Heart right ventricle (tissue), 16 donors: ENCODE measurements at places on chromosomes 5 and 9.

DNA sequence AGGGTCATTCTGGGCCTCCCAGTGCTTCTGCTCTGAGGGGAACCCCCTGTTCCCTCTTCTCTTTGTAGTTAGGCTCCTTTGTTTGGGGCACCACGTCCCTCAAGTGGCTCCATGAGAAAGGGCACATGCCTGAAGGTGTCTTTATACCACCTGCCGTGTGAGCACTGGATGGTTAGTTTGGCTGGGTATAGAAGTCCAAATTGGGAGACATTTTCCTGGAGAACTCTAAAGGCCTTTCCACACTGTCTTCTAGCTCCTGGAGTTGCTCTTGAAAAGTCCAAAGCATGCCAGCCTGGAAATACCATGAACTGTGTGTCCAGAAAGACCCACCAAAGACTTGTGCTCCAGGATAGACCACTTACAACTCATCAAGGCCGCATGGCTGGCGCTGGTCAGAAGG, 11.1 kb upstream of the CCDC187 start:
- DNase-seq = no peak

GRCh38 chr5:55816342-55816741, 34.8 kb upstream of the IL31RA start:
- no peak for DNase-seq

GRCh38 chr9:121360601-121361374, 9.3 kb downstream of the STOM start:
- no peak for DNase-seq

GRCh38 chr5:60229691-60230185, 336.2 kb upstream of the PDE4D start:
- no peak for DNase-seq

GRCh38 chr9:12185856-12186255, 507.3 kb upstream of the TYRP1 start:
- DNase-seq = no peak

GRCh38 chr9:97803167-97804058, 49.6 kb upstream of the FOXE1 start:
- DNase-seq = peak; percentile 12

DNA sequence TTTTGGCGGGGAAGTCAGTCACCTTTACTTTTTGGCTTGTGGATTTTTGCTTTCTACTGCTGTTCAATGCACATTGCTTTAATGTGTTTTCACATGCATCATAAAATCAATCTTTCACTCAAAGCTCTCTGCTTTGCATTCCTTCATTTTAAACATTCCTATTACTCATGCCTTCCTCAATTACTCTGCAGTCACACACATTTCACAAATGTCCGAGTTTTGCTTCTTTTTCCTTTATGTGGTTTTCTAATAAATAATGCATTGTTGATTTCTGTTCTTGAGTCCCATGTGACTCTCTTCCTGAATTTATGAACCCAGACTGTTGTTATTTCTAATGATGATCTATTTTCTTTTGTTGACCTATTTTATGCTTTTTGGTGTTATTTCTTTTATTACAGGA, 82.3 kb upstream of the EPB41L4B start:
- no peak for DNase-seq

GRCh38 chr5:147309621-147310020, 74.8 kb downstream of the STK32A start:
- DNase-seq = no peak

- no peak for DNase-seq
These were observed 46.0 kb downstream of the SLC44A1 start for GRCh38 chr9:105290418-105290817.

DNA sequence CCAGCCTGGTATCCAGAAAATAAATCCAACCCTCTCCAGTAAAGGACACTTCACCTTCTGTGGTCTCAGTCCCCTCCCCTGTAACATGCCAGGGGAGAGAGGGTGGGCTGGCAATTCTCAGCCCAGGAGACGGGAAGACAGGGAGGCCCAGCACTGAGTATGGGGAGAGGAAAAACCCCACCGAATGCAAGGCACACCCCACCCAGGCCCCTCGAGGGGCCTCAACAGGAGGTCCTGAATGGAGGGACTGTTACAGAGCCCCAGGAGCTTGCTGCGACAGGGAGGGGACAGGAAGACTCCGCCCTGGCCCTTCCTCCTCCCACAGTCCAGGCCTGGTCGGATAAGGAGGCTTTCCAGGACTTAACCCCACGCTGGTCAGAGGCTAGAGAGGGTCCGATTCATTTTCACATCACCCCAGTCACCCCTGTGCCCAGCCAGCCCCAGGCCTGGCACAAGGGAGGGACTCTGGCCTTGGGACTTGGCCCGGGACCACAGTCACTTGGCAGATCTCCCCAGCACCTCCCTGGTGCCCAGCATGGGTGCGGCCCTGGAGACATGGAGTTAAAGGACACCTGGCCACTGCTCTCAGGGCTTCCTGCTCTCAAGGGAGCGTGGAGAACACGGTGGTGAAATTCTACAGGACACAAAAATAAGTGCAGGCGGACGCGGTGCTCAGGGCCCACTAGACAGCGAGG, 44.9 kb upstream of the STXBP1 start:
- DNase-seq = peak; percentile 69

- DNase-seq = no peak
These were observed 52.9 kb upstream of the KIAA1958 start for GRCh38 chr9:112433499-112434392.

DNA sequence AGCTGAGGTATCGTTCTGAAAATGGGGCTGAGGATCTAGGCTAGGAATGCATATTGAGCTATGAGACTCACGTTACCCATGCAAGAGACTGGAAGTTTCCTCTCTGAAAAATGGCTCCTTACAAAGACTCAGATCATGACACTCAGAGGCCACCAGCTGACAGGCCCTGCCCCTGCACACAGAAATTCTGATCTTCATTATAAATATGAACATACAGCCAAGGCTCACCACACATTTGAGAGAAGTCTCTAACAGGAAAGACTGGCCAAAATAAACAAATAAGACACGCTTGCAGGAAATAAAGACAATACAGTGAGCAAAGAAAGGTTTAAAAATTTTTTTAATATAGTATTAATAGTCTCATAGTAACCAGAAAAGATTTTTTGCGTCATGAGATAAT, 365.9 kb downstream of the NFIB start:
- no peak for DNase-seq

DNA sequence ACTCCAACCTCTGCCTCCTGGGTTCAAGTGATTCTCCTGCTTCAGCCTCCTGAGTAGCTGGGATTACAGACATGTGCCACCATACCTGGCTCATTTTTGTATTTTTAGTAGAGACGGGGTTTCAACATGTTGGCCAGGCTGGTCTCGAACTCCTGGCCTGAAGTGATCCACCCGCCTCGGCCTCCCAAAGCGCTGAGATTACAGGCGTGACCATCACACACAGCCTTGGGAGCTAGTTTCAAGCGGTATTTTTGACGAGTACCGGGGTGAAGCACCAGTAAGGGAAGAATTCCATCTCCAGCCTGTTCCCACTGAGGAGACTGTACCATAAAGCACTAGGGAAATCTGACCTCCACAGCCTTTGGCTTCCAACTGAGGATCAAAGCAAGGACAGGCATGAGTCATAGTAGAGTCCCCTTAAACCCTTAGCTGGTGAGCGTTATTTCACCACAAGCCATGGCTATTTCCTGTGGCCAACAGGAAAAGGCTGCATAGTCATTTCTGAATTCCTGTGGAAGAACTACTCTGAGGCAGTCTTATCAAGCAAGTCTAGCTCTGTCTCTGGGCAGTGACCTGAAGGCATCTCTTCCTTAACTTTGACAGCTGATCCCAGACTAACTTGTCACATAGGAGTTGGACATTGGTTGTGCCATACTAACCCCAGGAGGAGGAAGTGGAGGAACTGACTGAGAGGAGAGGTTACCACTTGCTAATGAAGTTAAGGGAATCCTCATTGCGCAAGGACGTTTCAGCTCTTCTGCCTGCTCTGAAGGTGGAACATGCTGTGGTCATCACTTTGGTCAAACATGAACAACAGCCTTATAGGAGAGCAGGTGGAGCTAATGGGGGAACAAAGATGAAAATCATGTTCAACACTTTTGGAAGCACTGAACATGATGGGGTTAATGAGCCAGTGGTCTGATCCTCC, 85.8 kb upstream of the DMRT1 start:
- no peak for DNase-seq

GRCh38 chr9:89893886-89894285, 289.1 kb downstream of the GADD45G start:
- no peak for DNase-seq

- peak; percentile 81 for DNase-seq
These were observed 55.2 kb downstream of the NEURL1B start for GRCh38 chr5:172696171-172696849.

DNA sequence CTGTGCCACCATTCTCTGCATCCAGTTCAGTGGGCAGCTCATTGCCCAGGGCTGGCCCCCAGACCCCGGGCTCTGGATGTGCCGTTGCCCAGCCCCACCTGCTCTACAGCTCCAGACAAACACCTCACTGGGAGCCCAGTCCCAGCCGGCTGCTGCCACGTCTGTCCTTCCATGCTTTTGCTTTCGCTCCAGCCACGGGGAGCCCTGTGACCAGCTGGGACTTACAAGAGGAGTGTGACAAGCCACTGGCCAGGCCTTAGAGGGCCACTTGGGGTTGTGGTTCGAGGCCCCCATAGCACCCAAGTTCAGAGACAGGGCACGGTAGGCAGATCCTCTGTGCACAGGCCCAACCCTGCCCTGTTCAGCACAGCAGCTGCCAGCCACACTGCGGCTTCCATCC, 142.0 kb downstream of the ADAMTS2 start:
- DNase-seq = no peak

- no peak for DNase-seq
These were observed 531.1 kb downstream of the ANXA1 start for GRCh38 chr9:73682789-73683188.

- no peak for DNase-seq
These were observed 1.3 kb downstream of the RAI14 start for GRCh38 chr5:34657274-34657921.

DNA sequence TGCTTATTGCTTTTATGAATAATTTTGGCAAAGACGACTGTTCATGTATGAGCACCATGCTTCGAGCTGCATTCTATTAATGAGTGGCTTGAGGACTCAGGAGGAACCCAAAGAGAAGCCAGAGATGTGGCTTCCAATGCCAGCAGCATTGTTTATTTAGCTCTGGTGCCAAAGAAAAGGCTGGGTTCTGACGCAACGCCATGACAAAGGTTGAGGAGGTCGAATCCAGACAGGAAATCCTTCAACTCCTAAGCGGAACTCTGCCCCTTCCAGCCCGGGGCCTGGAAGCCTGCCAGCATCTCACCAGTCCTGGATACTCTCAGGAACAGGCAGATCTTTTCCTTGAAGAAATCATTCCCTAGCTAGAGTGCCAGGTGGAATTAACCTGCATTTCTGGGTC, 104.4 kb downstream of the ARHGAP26 start:
- DNase-seq = peak; percentile 85

DNA sequence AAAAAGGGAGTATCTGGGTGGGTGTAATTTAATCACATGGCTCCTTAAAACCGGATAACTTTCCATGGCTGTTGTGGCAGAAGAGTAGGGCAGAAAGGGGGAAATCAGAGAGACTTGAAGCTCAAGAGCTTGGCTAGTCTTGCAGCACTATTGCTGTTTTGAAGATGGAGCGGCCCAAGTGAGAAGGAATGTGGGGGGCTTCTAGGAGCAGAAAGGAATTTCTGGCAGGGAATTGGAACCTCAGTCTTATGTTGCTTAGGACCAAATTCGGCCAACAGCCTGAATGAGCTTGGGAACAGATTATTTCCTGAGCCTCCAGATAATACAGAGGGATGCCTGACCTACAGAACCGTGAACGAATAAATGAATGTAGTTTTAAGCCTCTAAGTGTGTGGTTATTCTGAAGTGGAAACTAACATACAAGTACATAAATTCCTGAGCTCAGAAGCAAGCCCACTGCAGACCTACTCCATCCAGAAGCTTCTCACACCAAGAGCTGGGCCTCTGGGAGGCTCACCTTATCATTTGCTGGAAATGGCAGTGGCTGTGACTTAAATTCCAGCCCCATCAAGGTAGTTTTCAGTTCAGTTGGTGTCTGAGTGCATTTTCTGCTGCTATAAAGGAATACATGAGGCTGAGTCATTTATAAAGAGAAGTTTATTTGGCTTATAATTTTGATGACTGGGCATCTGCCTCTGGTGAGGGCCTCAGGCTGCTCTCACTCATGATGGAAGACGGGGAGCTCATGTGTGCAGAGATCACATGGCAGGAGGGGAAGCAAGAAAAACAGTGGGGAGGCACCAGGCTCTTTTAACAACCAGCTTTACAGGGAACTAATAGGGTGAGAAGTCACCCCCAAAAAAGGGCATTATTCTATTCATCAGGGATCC, 15.3 kb upstream of the TMEM174 start:
- DNase-seq = no peak

DNA sequence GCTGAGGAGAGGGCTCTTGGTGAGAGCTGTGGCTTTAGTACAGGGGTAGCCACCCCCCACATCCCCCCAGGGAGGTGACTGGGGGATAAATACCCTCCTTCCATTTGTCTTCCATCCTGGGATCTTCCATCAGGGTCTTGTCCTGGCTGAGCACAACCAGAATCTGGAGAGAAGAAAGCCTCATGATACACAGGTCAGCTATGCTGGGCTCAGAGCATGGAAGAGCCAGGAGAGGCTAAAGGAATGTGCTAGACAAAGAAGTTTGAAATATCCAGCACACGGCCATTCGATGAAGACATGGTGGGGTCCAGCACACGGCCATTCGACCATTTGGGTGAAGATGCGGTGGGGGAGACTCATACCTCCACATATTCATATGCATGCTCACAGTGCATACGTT, 30.0 kb downstream of the ROPN1L start:
- no peak for DNase-seq

DNA sequence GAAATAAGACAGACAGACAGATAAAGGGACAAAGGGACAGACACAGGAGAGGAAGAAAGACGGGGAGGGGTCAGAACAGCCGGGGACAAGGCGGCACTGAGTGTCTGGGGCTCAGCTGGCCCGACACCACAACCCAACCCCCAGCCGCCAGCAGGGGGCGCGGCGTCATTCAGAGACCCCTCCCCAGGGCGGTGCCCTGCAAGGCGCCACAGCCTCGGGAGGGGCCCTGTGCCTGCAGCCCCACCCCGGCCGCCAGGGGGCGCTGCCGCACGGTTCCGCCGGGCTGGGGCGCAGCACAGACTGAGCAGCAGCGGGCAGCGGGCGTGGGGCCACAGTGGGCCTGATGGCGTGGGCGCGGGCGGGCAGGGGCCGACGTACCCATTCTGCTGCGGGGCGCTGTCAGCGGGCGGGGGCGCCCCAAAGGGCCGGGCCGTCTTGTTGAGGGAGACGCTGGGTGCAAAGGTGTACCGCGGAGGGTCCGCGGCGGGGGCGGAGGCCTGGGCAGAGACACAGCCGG, 5.9 kb downstream of the PDLIM7 start:
- no peak for DNase-seq
